ENCODE measurements at places on chromosomes 4 and X.
A peak's percentile ranks its signal among the peaks of the same experiment; 100 is the strongest.

DNA sequence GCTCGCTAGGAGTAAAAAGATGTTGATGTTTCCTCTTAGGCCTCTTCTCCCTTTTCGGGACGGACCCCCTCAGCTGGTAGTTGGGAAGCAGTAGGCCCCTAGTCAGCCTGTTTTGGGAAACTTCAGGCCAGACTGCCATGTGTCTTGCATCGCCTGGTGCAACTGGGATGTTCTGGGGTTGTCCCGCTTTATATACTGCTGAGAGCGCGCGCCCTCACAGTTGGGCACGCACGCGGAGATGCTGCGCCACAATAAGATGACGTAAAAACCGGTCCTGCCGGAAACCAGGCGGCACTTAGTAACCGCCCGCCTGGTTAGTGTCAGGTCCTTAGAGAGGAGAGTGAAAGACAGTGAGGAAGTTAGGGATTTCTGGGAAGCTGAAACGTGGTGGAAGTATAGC is 231.3 kb upstream of the CT83 start:
- no peak for DNase-seq

GRCh38 chr4:106304632-106305031 is 11.4 kb downstream of the TBCK start:
- DNase-seq = no peak

DNA sequence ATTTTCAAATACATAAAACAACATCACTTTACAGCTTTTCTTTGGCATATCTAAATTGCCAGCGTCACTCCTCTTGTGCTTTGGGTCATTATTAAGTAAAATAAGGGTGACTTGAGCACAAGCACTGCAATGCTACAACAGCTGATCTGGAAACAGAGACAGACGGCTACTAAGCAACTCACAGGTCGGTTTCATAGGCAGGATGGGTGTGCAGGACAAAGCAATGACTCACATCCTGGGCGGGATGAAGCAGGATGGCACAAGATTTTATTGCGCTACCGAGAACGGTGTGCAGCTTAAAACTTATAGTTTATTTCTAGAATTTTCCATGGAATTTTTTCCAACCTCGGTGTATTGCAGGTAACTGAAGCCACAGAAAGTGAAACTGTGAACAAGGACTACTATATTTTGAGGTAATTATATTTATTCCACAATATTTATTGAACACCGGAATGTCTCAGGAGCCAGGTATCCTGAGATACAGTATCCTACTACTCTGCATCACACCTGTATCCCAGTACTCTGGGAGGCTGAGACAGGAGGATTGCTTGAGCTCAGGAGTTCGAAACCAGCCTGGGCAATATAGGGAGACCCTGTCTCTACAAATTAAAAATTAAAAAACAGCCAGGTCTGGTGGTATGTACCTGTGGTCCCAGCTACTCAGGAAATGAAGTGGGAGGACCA is 215.5 kb downstream of the APBB2 start:
- DNase-seq = no peak

DNA sequence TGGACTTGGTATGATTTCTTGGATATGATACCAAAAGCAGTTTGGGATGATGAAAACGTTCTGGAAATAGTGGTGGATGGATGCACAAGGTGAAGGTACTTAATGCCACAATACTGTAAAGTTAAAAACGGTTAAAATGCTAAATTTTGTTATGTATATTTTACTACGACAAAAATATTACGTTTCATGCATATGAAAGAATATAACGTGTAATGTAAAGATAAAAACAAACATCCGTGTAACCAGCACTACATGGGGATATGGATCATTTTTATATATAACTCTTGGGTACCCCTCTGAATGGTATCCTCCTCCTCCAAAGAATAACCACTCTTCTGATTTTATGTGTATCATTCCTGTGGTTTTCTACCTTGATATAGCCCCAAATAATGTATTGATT is 862 bp upstream of the CENPU start:
- no peak for DNase-seq

DNA sequence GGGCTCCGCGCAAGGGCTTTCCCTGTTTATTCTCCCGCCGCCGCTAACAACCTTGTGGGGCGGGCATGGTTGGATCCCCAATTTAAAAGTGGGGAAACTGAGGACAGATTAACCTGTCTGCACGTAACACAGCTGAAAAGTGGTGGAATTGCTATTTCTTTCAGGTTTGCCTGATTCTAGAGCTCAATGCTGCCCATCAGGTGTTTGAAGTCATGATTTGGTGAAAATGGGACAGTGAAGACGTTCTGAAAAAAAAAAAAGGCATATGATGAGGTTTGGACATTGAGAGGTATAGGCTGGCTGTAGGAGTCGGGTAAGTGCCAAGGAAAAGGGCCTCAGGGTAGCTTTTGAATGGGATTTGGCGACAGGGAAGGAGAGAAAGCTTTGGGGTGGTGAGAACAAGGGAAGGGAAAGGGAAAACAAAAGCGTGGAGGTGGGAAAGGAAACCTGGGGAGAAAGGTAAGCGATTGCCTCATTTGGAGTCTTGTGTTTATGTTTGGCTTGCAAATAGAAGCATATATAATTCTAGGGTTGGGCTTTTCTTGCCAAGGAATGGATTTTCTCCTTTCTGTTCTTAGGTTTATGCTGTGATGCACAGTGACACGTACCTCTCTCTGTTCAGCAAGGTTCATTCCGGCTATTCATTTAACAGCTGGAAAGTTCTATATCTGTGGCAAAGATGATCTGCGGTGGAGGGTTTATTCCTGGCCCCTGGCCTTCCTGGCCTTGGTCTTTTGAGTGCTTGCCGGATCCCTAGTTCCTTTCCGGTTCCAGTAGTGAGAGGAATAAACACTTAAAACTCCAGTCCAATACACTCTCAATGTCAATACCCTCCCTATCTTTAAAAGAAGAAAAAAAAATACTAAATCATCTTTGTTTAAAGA is 2.4 kb upstream of the STIM2 start:
- no peak for DNase-seq

GRCh38 chr4:13541720-13542576 is 2.4 kb downstream of the NKX3-2 start:
- no peak for DNase-seq

- DNase-seq = no peak
These were observed 200.8 kb downstream of the GRIA2 start for GRCh38 chr4:157421365-157421764.

GRCh38 chr4:52560844-52561280 is 98.2 kb downstream of the USP46 start:
- DNase-seq = no peak

GRCh38 chr4:1612278-1613098 is 71.6 kb downstream of the FAM53A start:
- no peak for DNase-seq

DNA sequence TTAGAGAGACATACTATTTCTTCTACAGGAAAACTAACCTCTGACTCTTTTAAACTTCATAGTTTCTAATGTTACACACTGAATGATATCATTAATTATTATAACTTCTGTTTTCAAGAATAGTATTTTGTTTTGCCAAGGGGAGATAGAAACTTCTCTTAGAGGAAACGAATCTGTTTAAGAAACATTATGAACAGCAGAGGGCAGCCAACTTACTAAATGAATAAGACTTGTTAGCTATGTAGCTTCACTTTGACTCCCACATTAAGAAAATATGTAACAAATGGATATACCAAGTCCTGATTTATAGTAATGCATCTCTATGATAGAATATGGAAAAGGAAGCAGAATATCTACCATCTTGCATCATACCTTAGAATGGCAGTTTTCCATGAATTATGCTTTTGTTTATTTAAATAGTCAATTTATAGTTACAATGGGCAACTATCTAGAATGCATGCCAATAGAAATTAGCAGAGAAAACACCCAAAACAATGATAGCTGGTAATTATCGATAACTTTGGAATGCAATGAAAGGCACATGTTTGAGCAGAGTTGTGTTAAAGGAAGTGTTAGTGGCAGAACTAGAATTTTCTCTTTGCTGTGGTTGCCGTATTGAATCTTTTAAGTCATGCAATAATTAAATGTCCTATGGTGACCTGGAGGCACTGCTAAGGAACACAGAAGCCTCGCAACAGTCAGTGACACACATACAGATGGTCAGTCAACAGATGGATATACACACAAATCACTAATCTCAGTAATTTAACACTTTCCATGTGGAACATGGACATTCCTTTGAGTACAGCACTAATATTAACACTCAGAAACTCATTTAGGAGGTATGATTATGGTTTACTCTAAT is 105.7 kb upstream of the PDLIM3 start:
- no peak for DNase-seq

GRCh38 chrX:44922980-44923379 is 50.0 kb downstream of the KDM6A start:
- DNase-seq = no peak

GRCh38 chrX:30561191-30561590 is 16.4 kb downstream of the TASL start:
- no peak for DNase-seq

DNA sequence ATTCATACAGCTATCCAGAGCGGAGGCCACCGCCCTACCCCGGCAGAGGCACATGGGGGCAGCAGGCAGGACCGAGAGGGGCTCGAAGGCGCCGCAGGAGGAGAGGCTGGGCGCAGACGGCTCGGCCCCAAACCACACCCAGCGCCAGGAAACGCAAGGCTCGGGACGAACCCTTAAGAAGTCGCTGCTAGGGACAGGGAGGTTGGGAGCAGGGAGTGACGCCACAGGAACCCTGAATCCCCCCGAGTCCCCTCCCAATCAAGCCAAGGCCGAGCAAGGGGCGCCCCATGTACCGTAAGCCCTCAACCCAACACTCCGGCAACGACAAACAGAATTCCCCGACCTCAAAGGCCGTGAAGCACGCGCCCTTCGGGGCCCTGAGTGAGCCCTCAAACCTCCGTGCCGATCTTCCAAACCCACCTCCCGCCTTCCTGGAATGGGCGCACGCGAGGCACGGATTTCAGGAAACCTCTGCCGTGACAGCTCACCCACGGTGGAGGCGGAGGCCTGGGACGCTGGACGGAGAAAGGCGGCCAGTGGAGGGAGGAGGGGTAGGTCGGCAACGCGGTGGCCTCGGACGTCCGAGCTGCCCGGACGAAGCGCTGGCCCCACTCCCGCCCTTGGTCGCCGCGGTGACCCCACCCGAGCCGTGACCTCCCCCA is 1.8 kb downstream of the ZFYVE28 start:
- peak; percentile 17 for DNase-seq

- DNase-seq = no peak
These were observed 30.4 kb upstream of the PAGE1 start for GRCh38 chrX:49725923-49726904.

GRCh38 chr4:8537041-8537461 is 43.1 kb upstream of the GPR78 start:
- DNase-seq = no peak

DNA sequence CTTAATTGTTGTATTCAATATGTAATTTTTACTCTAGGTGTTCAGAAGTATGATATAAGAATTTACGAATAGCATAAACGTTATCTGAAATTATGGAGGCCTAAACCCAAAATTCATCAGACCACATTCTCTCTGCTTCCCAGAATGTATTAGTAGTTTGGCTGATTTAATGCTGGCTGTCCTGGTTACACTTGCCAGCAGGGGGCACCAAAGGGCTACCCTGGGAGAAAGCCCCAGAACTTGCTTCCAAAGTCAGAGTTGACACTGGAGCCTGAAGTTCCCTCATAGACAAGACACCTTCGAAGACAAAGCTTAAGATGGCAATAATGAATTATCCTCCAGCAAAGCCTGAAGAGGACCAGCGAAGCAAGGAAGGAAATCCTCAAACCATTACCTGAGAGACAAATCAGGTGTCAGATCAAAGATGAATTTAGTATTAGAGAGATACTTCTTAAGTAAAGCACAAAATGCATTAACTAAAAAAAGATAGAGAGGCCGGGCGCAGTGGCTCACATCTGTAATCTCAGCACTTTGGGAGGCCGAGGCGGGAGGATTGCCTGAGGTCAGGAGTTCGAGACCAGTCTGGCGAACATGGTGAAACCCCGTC is 11.3 kb upstream of the ANOS1 start:
- DNase-seq = peak; percentile 33

- DNase-seq = no peak
These were observed 138.4 kb downstream of the SLC7A11 start for GRCh38 chr4:138103597-138104283.

- peak; percentile 77 for DNase-seq
These were observed 115.0 kb downstream of the SMIM20 start for GRCh38 chr4:26028793-26029567.

DNA sequence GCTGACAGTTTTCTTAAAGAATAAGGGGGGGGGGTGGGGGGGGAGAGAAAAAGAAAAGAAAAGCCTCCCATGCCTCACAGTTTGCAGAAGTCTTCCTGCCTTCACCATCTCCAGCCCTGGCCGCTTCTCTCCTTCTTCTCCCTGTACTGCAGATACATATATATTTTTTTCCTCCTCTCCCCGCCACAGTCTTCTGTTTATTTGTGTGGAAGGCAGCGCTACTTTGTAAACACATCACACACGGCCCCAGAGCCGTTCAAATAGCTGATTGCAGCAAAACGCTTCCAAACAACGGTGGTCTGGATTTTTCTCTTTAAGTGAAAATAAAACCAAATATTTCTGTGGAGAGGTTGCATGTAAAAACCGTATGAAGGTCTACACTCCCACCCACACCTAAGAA is 732 bp downstream of the NLGN4X start:
- no peak for DNase-seq

DNA sequence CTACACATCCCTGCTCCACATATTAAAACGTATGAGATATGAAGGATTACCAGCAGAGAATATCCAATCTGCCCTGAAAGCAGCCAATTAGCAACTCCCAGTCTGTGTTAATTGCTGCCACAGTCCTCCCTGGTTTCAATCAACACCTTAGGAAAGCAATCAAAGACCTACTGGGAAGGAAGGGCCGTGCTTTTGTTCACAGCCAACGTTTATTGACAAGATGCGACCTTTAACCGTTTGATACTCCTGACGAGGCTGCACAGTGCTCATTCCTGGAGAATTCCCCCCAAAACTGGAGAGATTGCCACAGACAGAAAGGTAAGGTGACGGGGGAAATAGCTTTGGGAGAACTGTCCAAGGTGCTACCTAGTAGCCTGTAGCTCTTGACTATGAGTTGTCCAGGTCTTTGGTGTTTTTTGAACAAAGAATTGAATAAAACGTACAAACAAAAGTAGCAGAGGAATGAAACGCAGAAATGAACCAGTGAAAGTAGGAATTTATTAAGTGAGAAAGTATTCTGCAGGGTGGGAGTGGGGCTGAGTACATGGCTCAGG is 596.5 kb downstream of the NLGN4X start:
- DNase-seq = no peak

GRCh38 chrX:106774981-106775380 is 27.5 kb upstream of the TBC1D8B start:
- DNase-seq = no peak

GRCh38 chr4:8675906-8676305 is 83.3 kb downstream of the CPZ start:
- no peak for DNase-seq

DNA sequence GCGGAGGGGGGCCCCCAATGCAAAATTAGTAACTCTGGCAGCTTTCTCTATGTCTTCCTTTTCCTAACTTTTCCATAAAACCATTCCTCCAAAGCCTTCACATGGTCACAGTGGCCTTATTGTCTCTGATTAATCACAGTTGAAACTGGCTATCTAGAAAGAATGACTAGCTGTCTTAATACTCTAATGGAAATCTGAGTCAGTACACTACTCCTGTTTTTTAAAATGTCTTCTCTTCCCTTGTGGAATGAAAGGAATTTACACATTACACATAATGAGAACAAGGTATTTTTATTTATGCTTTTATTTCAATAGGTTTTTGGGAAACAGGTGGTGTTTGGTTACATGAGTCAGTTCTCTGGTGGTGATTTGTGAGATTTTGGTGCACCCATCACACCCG is 66.3 kb upstream of the PUDP start:
- DNase-seq = no peak
